SHP77 treated with DMSO at 0.1 percent for 48 hours (cell line): ENCODE measurements at places on chromosomes 6 and 20.
A peak's percentile ranks its signal among the peaks of the same experiment; 100 is the strongest.

DNA sequence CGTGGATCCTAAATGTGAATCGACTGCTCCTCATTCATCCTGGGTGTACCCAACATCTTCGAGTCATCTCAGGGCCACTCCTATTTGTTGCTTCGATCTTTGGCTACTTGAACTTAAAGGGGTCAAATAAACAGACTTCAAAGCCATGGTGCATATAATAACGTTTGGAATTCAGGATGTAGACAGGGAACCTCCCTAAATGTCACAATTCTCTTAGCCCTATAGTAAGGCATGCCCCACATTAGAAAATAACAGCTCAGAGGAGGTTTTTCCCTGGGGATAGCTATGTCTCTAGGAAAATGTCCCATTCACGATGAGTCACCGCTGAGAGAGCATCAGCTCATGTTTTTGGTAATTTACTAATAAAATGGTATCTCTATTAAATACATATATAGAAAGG is 54.8 kb upstream of the BMP6 start:
- DNase-seq = no peak

DNA sequence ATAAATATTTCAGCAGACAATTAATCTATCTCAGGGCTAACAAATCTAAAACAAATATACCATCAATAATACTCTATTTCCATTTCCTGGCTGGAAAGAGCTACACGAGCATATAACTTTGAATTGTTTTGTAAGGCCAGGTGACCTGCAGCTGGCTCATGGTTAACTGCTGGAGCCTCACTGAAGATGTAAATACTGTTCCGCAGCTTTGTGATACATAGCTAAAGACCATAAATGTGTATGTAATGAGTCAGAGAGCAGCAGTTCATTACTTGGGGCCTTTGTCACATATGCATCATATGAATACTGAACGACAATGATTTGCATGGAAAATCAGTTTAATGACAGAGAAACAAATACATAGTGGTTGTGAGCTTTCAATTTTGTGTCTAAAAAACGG is 109.4 kb upstream of the CCN2 start:
- peak; percentile 17 for DNase-seq

- no peak for DNase-seq
Measured at GRCh38 chr20:51578145-51578459, 35.6 kb upstream of the NFATC2 start.

DNA sequence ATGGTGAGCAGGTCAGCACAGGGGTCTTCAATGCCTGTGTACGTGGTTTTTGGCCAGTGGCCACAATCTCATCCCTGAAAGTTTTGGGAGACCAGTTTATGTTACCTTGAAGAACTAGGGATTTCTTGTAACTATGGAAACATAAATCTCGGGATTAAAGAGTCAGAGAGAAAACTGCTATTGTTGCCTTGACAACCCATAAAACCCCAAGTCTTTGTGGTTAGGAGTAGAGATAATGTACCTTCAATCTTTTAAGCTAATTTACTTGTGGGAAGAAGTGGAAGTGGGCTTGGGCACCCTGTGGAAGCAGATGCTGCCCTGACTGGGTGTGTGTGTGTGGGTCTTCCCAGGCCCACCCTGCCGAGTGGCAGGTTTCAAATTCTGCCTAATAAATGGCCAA is 46.1 kb upstream of the ZNF831 start:
- DNase-seq = no peak

- DNase-seq = no peak
Measured at GRCh38 chr6:20658516-20658915, 124.3 kb downstream of the CDKAL1 start.

- no peak for DNase-seq
Measured at GRCh38 chr6:122416825-122417224, 17.4 kb downstream of the HSF2 start.

DNA sequence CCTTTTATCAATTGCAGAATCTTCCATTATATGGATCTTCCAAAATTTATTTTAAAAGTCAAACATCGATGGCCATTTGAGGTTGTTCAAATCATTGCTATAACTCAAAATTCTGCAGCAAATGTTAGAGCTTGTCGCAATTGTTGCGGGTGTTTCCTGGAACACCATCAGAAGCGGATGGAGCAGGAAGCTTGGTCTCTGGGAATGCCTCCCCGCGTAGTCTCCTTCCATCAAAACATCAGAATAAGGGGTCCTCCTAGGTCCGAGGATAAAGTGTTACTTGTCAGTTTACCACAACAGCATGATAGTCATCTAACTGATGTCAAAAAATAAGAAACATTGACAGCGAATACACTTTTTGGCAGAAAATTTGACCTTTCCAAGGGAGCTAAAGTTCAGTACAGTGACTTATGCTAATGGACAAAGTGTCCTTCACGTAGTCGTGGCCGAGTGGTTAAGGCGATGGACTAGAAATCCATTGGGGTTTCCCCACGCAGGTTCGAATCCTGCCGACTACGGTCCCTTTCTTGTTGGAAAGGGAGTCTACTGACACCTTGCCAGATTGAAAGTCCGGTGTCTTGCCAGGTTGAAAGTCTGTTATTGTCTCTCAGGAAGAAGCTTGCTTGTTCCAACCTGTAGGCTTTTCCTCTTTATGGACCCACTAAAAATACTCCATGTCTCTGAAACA is 59.0 kb upstream of the ZNF184 start:
- DNase-seq = no peak

DNA sequence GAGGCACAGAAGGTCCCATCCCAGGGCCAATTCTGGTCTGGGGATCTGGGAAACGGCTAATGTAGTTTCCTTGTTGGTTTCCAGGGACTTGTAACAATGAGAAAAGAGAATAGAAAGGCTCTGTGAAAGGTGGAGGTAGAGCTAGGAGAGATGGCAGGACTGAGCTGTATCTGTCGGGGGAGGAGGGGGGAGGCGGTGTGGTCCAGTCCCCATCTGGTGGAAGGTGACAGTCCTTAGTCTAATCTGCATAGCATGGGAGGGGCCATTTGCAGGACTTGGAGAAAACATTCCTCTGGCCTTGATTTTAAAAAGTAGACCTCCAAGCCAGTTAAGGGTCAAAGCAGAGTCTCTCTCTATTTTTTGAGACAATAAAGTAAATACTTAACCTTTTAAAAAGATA is 137.1 kb downstream of the DNAH8 start:
- no peak for DNase-seq

- DNase-seq = no peak
Measured at GRCh38 chr6:56682635-56683034, 39.9 kb upstream of the DST start.

GRCh38 chr6:156391061-156391672 is 386.0 kb upstream of the ARID1B start:
- DNase-seq = no peak

GRCh38 chr6:31063906-31064435 is 48.4 kb downstream of the C6orf15 start:
- DNase-seq = no peak

DNA sequence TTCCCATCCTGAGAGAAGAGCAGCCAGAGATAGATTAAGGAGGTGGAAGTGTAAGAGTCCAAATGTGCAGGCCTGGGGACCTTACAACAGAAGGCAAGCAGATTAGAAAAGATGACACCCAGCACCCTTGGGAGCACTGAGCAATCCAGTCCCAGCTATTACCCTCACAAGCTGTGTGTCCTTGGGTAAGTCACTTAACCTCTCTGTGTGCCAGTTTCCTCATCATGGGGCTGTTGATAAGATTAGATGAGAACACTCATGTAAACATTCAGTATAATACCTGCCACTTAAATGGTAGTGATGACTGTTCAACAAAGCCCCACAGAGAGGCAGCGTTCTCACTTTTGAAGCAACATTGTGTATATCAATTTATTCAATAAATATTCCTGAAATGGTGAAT is 114.8 kb upstream of the CST7 start:
- DNase-seq = no peak

- no peak for DNase-seq
Measured at GRCh38 chr6:144378437-144378836, 93.3 kb downstream of the UTRN start.

DNA sequence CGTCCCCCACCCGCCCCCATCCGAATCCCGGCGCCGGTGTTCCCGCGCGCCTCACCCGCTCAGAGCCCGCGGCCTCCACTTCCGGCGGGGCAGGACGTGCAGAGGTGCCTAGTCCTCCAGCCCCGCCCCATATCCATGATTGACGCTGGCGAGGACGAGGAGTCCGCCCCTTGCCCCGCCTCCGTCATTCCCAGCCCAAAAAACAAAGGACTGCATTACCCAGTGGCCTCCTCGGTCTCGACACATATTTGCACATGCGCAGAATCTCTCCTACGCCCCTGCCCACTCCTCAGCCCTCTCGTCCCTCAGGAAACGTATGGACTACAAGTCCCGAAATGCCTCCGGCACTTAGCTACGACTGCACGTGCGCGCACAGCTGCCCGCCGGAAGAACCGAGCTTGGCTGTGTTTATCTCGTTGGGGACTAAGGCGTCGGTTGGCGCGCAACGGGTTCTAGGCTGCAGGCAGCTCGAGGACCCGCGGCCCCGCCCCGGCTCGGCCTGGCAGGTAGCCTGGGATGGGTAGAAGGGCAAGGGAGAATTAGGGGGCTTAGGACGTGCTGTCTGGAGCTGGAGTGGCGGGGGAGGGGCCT is at the start of the genes KLHDC3 and MEA1:
KLHDC3 (plus strand) TSS at position 407 of the 591 bp plus-strand sequence. CDS start 2,944 bp downstream, outside the sequence.
MEA1 (minus strand) TSS at position 104 of the 591 bp plus-strand sequence. CDS start 133 bp downstream, outside the sequence.
- peak; percentile 100 for DNase-seq

DNA sequence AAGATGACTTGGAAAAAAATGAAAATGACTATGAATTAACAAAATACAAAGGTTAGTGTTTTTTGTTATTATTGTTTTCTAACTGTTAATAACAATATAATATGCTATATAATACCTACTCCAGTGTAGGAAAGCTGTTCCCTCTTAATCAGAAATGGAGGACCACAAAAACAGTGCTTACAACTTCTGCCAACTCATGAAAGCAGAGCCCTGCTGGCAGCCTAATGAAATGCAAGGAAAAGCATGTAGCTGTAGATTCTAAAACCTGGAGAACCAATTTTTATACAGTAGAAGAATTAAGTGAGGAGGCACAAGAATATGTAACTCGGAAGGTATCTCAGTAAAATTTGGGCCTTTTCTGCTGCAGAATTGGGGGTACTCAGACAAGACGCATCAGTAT is 29.4 kb downstream of the PHIP start:
- no peak for DNase-seq

DNA sequence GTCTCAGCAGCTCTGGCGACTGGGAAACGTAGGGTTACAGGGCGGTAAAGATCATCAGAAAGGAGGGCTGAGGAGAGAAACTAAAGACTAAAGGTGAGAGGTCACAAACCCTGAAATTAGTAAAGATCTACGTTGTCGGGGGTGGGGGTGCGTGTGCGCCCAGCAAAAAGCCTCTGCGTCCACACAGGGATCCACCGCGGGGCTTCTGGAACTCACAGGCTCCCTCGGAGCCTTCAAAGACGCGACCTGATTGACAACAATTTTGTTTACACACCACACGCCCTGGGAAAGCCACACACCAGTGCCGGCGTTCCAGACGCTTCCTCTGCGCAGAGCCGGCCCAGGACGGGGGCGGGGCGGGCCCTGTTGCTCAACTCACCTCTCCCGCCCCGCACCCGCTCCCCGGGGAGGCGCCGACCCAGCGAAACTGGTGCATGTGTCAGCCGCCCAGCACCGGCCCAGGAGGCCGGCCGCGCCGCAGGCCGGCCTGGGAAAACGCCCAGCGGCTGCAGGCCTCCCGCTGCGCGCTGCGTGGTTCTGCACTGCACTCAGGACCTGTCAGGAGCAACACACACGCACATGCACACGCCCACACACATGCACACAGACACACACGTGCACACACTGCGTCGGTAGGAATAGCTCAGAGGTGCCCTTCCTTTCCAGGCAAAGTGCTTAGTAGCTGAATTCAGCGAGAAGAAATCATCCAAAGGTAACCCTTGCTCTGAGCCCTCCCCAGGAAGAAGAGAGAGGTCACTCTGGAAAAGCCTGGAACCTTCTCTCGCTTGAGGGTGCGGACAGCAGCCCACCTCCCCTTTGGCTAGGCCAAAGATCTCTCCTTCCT is 57.2 kb upstream of the ARID1B start:
- no peak for DNase-seq
